ENCODE measurements at places on chromosomes 1 and 21. TPM values are rescaled to one million over a fixed set of nuclear protein-coding genes. Genes with fewer than 3 reads are reported as not detected.

DNA sequence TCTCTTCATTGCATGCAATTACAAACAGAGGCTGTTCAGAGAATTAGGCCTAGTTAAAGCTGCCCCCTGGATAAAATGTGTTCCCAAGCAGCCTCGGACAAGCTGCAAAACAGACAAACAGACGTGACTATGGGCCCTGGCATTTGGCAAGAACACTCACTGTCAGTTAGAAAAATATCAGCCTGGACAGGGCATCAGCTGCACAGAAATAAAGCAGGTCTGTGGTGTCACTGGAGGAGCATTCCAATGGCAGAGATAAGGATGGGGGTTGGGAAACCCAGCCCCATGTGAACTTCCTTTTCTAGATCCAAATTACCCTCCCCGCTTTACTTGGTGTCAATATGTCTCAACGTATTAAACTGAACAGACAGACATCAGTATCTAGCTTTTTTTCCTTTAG is 177.1 kb downstream of the GPATCH2 start:
- no peak for DNase-seq

DNA sequence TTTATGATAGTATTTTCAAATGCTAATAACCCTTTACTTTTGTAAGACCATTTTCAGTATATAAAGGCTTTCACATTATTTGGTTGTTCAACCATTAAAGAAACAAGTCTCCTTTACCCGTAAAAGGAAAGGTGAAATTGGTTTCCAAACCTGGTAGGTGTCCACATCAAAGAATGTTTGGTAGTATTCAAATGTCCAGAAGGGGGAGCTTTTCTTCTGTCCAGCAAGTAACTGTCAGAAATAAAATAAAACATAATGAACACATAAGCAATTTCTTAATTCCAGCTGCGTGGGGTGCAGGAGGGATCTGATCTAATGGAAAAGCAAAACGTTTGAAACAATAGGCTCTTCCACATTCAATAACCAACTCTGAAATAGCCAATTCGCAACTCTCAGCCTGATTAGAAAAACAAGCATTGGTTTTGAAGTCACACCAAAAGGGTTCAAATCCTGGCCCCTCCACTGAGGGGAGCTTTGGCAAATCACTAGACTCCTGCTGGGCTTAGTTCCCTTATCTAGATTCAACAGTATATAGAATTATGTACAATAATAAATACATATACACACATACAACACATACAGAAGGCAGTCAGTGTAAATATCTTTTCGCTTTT is 11.0 kb downstream of the YIPF1 start:
- peak; percentile 42 for DNase-seq

GRCh38 chr1:201643835-201644104 is 104.8 kb downstream of the NAV1 start:
- no peak for DNase-seq

GRCh38 chr21:27269644-27270043 is 302.8 kb upstream of the ADAMTS5 start:
- peak; percentile 84 for DNase-seq

- no peak for DNase-seq
Measured at GRCh38 chr1:23492132-23492720, 8.2 kb upstream of the ASAP3 start.

DNA sequence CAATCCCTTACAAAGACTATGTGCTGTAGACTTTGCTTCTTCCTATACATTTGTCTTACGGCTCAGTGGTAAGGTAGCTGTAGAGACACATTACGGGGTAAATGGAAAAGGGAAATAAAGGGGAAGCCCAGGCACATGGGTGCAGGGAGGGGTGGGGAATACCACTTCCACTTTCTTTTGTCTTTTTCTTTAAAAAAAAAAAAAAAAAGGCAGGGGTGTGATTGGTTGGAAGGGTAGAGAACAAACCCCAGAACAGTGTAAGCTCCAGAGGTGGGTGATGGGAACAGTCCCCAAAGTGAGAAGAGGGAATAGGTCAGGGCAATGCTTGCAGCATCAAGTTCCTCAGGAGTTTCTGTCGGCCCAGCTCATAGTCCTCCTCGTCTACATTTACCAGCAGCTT is 3.9 kb downstream of the NIT1 start:
- DNase-seq: no peak

GRCh38 chr1:94887603-94888171 is 39.2 kb downstream of the CNN3 start:
- no peak for DNase-seq

- no peak for DNase-seq
Measured at GRCh38 chr1:36829961-36830360, 204.4 kb downstream of the GRIK3 start.

DNA sequence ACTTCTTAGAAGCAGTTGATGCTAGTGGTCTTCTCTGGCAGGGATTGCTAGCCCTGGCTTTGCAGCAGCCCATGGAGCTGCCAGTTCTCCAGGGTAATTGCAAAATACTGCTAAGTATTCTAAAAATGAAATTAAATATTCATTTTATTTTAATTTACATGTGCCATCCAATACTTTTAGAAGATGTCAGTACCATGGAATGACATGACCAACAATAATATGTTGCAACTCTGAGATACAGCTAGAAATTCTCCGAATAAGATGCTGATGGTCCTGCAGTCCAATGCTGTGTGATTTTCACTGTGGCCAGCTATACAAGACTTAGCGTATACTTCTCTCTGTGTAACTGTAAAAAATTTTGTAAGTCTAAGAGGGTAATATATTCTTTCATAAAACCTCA is 20.0 kb upstream of the WARS2 start:
- no peak for DNase-seq

- no peak for DNase-seq
Measured at GRCh38 chr21:27590271-27590670, 623.4 kb upstream of the ADAMTS5 start.

DNA sequence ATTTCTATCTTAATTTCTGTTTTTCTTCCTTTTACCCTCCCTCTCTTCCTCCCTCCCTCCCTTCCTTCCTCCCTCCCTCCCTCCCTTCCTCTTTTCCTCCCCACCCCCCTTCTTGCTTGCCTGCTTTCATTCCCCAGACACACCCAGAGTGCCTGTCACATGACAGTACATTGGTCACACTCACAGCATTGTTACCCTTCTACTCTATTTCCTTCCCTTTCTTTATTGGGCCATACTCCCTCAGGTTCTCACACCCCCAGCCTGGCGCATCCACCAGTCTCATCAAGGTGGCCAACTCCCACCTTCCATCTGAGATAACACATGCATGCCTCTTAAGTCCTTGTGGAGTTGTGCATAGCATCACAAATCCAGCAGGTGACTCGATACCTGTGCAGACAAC is 10.9 kb downstream of the TMPRSS3 start:
- DNase-seq: no peak

DNA sequence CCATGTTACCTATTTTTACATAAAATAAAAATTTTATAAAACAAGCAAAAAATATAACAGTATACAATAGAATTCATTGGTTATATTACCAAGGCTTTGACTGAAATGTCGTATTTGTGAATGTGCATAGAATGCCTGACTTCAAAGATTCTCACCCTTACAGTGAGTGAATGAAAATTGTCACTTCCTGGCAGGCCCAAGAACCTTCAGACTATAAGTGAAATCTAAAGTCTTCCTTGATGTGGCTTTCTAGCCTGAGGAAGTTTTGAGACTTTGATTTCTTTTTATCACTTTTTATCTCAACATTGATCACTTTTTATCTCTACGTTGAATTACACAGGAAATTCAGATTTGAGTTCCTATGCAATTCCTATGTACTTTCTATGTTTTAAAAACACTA is 104.7 kb upstream of the KIAA0040 start:
- DNase-seq: no peak

- DNase-seq: no peak
Measured at GRCh38 chr21:32916522-32917099, 109.1 kb upstream of the OLIG2 start.

- peak; percentile 67 for DNase-seq
Measured at GRCh38 chr1:228354390-228355320, 52.0 kb downstream of the TRIM11 start.

GRCh38 chr1:41919764-41920397 is 1.2 kb upstream of the HIVEP3 start:
- no peak for DNase-seq

DNA sequence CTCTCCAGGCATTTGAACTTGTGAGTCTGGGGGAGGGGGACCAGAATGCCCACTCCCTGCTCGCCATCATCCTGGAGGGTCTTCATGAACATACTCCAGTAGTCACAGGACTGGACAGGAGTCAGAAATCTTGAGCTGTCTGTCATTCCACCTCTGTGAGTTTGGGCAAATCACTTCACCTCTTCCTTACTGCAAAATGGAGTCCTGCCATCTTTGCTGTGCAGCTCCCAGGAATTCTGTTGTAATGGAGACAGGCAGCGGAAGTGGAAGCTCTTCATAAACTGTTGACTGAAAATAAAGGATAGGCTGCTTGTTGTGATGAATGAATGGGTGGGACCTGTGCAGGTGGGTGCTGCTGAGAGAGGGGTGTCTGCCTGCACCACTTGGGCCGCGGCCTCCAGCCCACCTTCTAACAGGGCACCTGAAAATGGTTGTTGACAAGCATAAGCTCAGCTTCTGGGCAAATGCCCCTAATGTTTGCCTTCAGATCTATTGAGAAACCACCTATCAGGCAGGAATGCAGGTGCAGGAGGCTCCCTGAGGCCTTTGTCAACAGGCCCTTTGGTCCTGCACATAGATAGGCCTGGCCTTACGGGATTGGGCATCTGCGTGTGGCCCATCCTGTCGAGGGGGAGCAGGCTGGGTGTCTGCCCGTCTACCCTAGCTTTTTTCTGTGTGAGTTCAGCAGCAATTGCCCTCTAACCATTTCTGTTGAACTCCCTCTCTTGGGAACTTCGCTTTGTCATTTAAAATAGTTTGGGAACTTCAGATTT is 321.0 kb downstream of the RPS6KC1 start:
- DNase-seq: no peak

DNA sequence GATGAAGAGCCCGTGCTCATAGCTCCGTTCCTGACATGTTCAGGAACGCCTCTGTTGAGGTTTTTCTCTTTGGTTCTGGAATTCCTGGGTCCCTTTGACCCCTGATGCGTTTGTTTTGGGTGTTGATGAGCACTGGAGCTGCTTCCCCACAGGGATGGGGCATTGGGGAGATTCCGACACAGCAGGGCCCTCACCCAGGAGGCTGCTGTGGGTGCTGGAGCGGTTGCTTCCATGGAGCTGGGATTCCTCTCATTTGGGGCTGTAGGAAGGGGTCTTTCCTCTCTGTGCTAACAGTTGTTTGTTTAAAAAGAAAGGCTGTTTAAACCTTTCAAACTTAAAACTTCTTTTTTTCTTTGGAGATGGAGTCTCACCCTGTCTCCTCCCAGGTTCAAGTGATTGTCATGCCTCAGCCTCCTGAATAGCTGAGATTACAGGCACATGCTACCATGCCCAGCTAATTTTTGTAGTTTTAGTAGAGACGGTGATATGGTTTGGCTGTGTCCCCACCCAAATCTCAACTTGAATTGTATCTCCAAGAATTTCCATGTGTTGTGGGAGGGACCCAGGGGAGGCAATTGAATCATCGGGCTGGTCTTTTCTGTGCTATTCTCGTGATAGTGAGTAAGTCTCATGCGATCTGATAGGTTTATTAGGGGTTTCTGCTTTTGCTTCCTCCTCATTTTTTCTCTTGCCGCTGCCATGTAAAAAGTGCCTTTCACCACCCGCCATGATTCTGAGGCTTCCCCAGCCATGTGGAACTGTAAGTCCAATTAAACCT is 48.9 kb downstream of the SKI start:
- no peak for DNase-seq

- DNase-seq: no peak
Measured at GRCh38 chr1:1137256-1138045, 21.6 kb upstream of the C1orf159 start.

GRCh38 chr1:11070876-11071275 is 11.1 kb upstream of the SRM start:
- no peak for DNase-seq

DNA sequence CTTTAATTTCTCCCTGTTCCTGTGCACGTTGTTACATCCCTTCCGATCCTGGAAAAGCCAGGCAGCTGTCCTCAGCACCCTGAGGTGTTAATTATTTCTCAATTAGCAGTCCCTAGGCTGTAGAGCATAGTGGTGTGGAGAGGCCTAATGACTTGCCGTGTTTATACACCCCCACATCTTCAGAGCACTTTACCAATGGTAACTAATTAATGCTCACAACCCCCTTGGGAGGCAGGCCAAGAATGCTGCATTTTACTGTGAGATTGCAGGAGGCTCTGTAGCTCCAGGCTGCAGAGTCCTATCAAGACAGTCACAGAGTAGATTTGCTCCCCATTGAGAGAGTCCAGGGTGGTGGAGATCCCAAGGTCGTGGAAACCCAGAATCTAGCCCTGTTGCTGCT is 2.4 kb upstream of the PARS2 start:
- DNase-seq: no peak

GRCh38 chr1:158999316-159000069 is 10.2 kb upstream of the IFI16 start:
- DNase-seq: peak; percentile 81

Gene C1orf115
- polyA plus RNA-seq: 0.92 TPM

Gene MARK1
- 5.5 TPM for polyA plus RNA-seq

Gene SAMSN1
- polyA plus RNA-seq: not detected

Gene BSND
- polyA plus RNA-seq: not detected

Gene TMEM63A
- 9.3 TPM for polyA plus RNA-seq

Gene AVPR1B
- polyA plus RNA-seq: not detected

Gene IQCC
- 3.6 TPM for polyA plus RNA-seq

Gene KRTAP7-1
- not detected for polyA plus RNA-seq

Gene DNASE2B
- polyA plus RNA-seq: not detected

Gene ANGPTL1
- not detected for polyA plus RNA-seq

Gene KCNE2
- not detected for polyA plus RNA-seq

Gene S100A1
- polyA plus RNA-seq: not detected
